NCI-H2081 (cell line): ENCODE measurements at places on chromosomes 3 and 15.
A peak's percentile ranks its signal among the peaks of the same experiment; 100 is the strongest.

DNA sequence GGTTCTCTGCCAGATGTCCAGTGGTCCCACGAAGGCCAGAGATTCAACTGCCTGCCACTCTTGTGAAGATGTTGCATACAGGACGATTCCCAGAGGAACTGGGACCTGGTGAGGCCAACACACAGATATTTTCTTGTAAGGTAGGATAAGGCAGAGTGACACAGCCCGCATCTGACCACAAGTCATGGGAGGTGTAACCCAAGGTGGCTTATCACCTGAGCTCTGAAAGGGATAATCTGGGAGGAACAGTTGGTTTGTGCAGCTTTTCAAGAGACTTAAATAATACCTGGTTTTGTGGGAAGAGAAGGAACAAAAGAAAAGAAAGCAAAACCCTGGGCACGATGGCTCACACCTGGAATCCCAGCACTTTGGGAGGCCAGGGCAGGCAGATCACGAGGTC, 39.8 kb upstream of the NR2F2 start:
- no peak for DNase-seq

GRCh38 chr15:35308802-35309201, 223.7 kb upstream of the NANOGP8 start:
- peak; percentile 16 for DNase-seq

DNA sequence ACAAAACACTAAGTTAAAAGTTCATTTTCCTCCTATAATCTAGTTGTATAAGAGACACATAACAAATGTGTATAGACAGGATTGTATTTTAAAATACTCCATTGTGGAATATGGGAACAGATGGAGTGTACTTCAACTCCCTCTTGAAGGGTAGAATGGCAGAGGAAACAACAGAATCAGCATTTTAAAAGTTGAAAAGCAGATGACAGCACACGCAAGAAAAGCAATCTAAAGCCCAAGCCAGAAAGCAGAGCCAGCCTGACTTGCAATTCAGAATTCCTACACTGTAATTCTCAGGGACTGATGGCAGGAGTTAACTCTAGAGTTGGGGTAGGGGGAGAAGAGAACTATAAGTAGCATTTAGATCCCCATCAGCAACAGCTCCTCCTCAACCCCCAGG, 22.8 kb downstream of the MORC1 start:
- no peak for DNase-seq

GRCh38 chr3:188486952-188487351, 333.0 kb downstream of the LPP start:
- DNase-seq = no peak

GRCh38 chr3:138097192-138098172, 17.9 kb downstream of the DZIP1L start:
- no peak for DNase-seq

- no peak for DNase-seq
Measured at GRCh38 chr3:41198526-41198925, 779 bp upstream of the CTNNB1 start.

- peak; percentile 34 for DNase-seq
Measured at GRCh38 chr3:18389108-18389733, 35.9 kb downstream of the SATB1 start.

DNA sequence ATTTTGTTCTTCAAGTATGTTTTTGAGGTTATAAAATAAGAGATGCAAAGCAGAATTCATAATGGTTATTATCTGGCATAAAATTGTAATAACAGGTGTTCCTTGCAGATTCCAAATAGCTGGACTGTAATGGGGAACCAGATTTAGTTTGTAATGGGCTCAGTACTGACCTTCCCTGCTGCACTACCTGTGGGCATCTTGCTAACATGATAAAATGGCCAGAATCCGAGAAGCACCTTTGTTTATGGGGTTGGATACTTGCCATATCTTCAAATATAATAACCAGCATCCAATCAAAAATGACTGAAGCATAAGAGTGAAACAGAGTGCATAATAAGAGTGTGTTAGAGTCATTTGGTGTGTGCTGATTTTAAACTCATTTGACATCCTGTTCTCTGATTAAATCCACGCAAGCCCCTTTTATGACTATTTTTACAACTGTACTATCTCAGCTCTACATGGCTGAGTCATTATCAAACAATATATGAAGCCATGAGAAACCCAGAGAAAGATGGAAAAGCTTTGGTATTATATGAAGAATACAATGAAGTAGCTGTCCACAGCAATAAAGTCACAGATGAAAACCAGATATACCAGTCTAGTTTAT, 292.4 kb downstream of the CNTN4 start:
- no peak for DNase-seq

DNA sequence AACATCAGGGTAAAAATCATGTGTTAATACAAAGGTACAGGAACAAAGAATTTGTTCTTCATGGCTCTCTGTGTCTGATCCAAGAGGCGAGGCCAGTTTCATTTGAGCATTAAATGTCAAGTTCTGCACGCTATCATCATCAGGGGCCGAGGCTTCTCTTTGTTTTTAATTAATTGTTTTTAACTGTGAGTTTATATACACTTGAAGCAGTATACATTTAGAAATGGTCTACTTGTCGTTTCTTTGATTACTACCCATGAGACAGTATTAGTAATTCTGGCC, 21.2 kb upstream of the OCA2 start:
- no peak for DNase-seq

GRCh38 chr3:172702256-172702655, 8.6 kb downstream of the NCEH1 start:
- DNase-seq = no peak

- no peak for DNase-seq
Measured at GRCh38 chr3:132783152-132783551, 60.9 kb upstream of the NPHP3 start.

GRCh38 chr3:23806534-23807423, 1.0 kb downstream of the UBE2E1 start:
- peak; percentile 40 for DNase-seq

- no peak for DNase-seq
Measured at GRCh38 chr15:90083954-90084607, 18.2 kb downstream of the IDH2 start.

DNA sequence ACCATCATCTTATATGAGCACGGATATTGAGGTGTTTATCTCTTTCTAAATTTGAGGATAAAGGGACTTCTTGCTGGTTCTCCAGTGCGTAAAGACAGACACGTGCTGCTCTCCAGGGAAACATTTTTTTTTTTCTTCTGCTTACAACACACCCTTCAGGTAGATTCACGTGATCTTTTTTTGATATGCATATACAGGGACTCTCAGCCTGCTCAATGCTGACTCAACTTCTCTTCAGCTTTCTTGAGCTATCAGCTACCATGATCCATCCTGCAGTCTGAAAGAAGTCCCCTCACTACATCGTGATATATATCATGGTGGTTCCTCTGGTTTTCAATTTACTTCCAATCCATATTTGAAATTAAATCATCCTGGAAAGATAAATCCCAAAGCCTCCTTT, 87.1 kb upstream of the SLITRK3 start:
- no peak for DNase-seq

GRCh38 chr3:98650971-98651779, 57.8 kb upstream of the CPOX start:
- no peak for DNase-seq

GRCh38 chr15:47293466-47294162, 423.7 kb upstream of the SEMA6D start:
- DNase-seq = no peak

DNA sequence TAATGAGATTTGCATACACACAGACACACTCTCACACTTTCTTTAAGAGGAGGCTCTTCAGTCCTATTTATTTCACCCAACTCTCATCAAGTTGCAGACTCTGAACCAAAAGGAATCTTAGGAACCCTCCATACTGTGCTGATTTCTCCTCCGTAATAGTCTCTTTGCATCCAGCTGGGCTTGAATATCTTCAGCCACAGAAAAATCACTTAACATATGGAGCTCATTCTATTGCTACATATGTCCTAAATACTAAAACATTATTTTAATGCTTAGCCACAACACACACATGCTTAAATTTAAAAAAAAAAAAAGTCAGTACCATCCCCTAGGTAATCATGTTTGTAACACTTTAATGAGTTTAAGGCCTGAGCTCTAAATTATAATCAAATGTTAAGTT, 287.5 kb upstream of the CNTN6 start:
- DNase-seq = no peak

GRCh38 chr3:117515309-117515708, 805.7 kb downstream of the TUSC7 start:
- no peak for DNase-seq

GRCh38 chr3:134067531-134068161, 37.9 kb upstream of the SLCO2A1 start:
- no peak for DNase-seq

GRCh38 chr3:50455161-50456018, 48.0 kb downstream of the CACNA2D2 start:
- DNase-seq = no peak

DNA sequence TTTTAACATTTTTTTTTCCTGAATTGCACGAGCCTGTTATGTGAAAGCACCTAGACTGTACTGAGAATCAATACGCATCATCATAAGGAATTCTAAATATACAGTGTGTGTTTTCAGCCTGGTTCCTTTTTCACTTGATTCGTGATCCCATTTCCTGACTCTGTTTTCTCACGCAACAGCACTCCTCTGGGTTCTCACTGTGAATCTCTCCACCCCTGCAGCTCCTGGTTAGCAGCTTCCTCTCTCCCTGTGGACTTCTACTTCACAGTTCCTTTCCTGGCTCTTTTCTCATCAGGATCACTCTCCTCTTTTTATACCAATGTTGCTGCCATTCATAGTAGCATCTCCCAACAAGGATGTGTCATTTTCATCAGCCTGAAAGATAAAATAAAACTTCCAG, 297.2 kb downstream of the CADM2 start:
- DNase-seq = no peak

- DNase-seq = peak; percentile 68
Measured at GRCh38 chr3:45688194-45688881, 858 bp upstream of the SACM1L start.

DNA sequence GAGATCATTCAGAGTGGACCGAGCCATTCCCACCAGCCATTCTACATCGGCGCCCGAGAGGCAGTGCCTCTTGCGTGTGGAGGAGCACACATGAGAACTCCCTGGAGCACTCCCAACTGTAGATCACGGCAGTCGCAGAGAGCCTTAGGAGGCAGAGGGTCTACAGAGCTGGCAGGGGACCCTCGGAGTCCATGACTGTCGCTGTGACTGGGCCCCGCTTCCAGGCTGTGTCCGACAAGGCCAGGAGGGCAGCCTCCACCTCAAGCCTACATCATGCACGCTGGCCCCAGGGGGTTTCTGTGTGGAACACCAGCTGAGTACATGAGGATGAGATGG, 159.0 kb downstream of the CHSY1 start:
- DNase-seq = no peak

GRCh38 chr15:71332431-71333004, 217.2 kb downstream of the THSD4 start:
- no peak for DNase-seq
